Activated T-cell treated with anti-CD3 and anti-CD28 coated beads for 48 hours (primary cell): ENCODE measurements at places on chromosomes 5 and 9.

- DNase-seq, result no peak
Observed at GRCh38 chr9:129317179-129318011, 139.3 kb upstream of the IER5L start.

- DNase-seq, result no peak
Observed at GRCh38 chr9:77896269-77896937, 135.2 kb downstream of the GNAQ start.

DNA sequence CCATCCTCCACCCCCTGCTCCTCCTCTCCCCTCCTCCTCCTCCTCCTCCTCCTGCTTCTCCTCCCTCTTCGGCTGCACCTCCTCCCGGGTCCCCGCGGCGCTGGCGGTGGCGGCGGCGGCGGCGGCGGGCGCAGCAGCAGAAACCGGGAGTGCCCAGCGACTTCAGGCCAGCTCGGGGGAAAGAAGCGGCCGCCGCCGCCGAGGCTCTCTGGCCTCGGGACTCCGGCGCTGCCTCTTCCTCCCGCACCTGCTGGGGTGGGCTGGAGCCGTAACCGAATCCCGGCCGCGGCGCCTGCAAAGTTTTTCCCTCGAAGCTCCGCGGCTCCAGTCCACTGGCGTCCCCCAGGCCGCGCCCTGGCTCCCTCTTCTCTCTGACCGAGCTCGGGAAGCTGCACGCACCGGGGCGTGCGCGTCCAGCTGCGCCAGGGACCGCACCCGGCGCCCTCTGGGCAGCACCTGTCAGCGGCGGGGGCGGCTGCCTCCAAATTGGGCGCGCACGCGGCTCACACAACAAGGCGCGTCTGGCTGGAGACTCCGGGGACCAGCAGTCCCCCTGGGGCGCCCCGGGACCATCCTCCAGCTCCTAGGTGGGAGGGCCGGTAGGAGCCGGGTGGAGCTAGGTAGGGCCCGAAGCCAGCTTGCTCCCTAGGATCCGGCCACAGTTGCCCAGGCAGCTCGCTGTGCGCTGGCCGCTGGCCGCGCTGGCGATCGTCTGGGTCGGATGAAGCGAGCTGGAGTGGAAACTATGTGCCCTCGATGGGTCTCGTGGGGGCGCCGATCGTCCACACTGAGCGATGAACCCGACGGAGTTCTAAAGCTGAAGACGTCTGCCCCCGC, at the start of gene MCTP1:
MCTP1 (minus strand) TSS at position 523 of the 837 bp plus-strand sequence.
- DNase-seq, result peak; percentile 12

DNA sequence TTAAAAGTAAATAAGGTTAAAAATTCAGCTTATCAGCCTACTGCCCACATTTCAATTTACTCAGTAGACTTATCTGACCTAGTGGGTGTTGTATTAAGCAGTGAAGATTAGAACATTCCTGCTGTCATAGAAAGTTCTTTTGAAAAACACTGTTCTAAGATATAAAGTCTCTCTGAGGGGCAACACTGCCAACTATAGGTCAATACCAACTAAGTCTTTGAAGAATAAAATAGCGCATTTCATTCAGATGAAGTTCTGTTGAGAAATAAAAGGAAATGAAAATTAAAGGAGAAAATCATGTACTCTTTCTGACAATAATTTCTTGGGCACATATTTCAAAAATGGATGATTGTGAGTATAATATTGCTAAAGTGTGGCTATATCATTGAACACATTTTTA, 86.8 kb downstream of the PTPRD start:
- DNase-seq, result no peak

GRCh38 chr9:25891527-25891926, 213.3 kb upstream of the TUSC1 start:
- DNase-seq, result no peak
